Activated effector memory CD4-positive, alpha-beta T cell treated with Interleukin-2 at 50 U/mL for 16 hours (primary cell): ENCODE measurements at places on chromosomes 5 and 9.

GRCh38 chr5:65152131-65152530 is 329.6 kb downstream of the ADAMTS6 start:
- DNase-seq: no peak

GRCh38 chr5:80594810-80595209 is 24.7 kb upstream of the ANKRD34B start:
- no peak for DNase-seq

DNA sequence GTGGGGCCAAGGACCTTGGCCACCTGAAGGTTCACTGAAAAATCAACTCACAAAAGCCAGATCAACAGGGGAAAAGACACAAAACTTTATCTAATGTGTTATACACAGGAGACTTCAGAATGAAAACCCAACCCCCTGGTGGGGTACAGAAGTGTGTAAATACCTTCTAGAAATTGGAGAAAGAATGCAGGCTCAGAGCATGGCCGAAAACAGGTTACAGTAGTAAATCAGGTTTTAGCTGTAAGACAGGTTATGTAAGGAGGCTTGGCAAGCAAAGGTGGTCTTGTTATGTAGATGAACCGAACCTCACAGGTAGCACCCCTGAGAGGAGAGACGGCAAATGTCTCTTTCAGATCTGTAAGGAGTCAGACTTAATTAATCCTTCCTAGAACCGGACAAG is 10.0 kb downstream of the CEMIP2 start:
- no peak for DNase-seq

DNA sequence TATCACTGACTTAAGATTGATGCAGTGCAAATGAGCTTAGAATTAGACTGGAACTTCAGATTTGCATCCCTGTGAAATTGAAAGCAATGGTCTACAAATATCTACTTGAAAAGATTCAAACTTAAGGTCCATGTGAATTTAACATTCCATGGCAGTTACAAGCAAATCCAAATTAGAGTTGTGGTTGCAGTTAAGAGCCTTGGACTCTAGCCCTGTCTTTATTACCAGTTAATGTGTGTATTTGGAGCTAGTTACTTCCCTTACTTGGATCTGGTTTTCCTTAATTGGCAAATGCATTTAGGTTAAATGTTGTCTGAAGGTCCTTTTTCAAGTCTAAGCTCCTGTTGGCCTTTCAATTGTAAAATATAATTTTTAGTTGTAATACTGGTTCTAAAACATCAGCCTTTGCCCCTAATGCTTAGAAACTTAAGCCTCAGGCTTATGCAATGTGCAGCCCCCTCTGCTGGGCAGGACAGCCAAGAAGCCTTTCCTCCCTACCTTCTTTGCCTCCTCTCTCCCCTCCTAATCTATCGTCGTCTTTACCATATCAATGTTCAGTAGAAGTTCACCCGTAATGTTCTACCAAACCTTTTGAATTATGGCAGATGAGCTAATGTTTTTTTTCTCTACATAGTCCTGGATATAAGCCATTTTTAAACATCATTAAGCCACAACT is 59.5 kb downstream of the ERMP1 start:
- DNase-seq: no peak

GRCh38 chr9:81653240-81653639 is 36.1 kb downstream of the TLE1 start:
- DNase-seq: no peak
